ENCODE measurements at places on chromosomes 4 and X.

- peak; percentile 22 for DNase-seq
These were observed 53.9 kb upstream of the HEPH start for GRCh38 chrX:66110112-66110511.

DNA sequence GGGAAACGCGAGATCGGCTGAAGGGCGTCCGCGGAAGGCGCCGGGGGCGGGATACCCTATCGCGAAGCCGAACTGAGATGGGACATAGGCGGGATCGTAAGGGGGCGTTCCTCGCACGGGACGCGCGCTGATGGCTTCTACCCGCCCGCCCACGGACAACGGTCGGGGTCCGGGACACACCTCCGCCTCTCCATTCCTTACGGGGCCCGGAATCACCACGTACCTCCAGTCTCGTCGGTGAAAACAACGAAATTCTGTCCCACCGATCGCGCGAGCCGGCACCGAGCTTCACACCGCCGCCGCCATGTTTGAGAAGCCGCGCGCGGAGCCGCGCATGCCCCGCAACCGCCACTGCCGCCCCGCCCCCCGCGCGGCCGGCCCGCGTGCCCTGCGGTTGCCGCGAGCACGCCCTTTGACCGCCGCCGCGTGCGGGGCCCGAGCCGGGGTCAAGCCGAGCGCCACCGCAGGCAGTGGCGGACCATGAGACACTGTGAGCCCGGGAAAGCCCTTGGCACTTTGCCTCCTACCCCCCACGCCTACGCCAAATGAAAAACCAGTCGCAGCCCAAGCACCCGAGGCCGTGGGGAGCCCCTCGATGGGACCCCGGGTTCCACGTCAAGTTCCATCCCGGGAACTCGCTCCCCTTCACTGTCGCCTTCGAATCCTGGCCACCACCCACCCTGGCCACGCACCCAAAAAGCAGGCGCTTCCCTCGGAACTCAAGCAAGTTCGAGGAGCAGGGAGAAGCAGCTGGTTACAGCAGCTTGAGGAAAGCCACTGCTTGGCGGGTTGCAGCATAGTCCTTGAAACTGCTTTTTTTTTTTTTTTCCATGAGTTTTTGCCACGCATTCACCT, at the start of gene SCML2:
TSS of gene SCML2 (minus strand) at position 320 of the 855 bp plus-strand sequence. CDS start 20,617 bp downstream, outside the sequence.
- DNase-seq = peak; percentile 32

GRCh38 chr4:20506827-20507226, 193.4 kb upstream of the PACRGL start:
- DNase-seq = peak; percentile 86

- no peak for DNase-seq
These were observed 633.7 kb upstream of the HTR2C start for GRCh38 chrX:113950081-113950678.

DNA sequence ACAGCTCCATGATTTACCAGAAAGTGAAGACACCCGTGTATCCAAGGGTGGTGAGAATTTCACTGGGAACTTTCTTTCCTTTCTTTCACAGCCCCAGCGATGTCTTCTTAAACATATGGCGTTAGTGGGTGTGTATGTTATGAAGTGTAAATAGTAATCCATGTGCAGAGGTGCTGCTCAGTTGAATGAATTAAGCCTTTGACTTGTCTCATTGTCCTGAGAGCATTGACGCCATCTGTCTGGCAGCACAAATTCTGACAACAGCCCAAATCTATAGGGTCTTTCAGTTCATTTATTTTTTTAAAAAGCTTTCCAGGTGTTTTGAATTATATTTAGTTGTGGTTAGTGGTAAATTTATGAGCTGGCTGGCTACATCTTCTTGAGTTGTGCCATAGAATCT, 69.4 kb downstream of the CLCN5 start:
- DNase-seq = no peak

DNA sequence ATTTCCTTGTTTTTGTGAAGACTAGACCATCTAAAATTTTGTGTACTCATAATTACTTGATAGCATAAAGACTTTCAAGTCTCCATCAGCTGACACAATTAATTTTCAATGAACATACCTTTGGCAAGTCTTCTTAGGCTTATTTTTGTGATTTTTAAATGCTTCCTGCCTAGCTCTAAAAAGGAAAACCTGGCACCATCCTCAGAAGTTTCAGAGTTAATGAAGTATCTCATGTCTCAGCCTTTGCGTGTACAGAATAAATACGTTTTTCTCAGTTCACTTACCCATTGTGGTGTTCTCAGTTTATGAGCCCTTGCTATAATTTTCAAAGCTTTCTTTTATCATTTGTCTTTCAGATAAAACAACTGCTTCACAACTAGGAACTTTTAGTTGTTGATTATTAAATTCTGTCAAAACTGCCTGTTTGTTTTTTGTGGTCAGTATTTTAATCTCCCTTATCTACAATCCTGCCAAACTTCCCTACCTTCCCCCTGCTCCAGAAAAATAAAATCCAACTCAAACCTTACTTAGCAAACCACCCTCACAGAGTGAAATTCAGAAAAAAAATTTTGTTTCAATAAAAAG, 21.6 kb downstream of the ADD1 start:
- DNase-seq = no peak

DNA sequence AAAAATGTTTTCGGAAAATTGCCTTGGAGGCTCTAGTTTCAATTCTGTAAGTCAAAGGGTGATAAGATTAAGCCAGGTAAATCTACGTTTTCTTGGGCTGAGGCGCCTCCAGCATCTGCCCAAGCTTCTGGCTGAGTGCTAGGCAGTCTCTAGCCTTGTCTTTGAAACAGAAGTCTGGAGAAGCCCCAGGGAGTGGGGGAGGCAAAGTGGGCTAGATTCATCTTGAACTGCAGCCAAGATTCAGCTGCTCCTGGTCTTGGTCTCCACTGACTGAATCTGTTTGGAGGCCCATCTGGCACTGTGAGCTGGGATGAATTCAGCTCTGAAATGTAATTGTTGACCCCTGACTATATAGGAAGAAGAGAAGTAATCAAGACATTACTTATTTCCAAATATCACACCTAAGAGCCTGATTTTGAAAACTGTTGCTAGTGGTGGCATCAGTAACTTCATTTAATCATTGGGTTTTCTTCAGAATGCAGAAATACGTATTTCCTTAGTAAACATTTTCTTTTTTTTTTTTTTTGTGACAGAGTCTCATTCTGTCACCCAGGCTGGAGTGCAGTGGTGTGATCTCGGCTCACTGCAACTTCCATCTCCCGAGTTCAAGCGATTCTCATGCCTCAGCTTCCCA, 187.3 kb upstream of the LEF1 start:
- DNase-seq = no peak

DNA sequence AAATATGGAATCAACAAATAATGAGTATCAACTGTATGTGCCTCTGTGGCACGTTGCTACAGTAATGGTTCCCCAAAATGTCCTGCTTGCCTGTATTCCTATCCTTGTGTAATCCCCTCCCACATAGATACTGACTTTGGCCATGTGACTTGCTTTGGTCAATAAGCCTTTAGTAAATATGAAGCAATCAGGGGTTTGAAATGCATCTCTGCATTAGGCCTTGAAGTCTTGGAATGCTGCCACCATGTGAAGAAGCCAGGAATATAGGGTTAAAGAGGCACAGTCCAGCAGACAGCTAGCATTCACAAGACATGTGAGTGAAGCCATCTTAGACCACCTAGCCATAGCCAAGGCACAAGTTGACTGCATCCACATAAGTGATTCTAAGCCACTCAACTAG, 190.9 kb downstream of the GABRB1 start:
- DNase-seq = no peak

GRCh38 chr4:118327554-118328241, 25.1 kb downstream of the PRSS12 start:
- peak; percentile 86 for DNase-seq

DNA sequence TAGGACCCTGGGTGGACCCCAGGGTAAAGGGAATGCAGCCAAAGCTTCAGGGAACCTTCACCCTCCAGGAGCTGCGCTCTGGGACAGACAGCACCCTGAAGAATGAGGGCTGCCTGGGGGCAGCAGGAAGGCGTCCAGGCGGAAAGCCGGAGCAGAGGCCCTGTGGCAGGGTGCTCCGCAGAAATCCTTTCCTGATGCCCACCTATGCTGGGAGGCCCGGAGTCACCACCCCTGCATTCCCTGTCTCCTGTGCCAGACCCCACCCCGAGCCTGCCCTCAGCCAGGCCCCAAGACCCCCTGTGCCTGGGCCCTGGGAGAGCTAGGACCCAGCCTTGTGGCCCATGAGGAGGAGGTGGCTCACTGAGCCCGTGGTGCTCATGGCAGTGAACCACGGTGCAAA, 1.3 kb upstream of the DGKQ start:
- no peak for DNase-seq

DNA sequence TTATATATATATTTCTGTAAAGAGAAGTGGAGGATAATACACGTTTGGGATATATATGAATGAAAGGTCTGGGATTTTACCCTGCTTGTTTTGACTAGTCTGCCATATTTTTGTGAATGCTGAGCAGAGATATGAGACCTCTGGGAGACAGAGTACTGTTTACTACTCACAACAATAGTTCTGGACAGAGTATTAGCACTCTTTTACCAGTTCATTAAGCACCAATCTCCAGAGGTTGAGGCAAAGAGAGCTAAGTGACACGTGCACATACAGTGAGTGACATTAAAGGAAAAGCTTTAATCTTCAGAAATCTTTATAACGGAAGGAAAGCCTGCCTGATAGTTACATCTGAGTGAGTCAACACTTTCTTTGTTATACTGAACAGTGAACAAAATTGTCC, 1452.7 kb upstream of the TENM3 start:
- DNase-seq = no peak

DNA sequence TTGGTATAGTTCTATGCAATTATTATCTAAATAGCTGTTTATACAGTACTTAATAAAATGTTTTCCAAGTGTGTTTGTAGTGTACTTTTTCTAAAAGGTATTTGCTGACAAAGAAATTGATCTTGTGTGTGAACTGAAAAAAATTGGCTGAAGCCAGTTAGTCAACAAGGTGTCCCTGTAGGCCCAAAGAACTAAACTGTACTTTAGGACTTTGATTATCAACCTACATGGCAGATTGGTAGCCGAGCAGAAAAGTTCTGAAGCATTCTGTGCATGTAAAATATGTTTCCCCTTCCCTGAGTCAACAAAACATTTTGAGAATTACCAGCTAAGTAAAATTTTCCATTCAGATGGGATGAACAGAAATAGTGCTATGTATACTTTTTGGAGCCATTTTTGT, 21.0 kb downstream of the ADH5 start:
- no peak for DNase-seq

DNA sequence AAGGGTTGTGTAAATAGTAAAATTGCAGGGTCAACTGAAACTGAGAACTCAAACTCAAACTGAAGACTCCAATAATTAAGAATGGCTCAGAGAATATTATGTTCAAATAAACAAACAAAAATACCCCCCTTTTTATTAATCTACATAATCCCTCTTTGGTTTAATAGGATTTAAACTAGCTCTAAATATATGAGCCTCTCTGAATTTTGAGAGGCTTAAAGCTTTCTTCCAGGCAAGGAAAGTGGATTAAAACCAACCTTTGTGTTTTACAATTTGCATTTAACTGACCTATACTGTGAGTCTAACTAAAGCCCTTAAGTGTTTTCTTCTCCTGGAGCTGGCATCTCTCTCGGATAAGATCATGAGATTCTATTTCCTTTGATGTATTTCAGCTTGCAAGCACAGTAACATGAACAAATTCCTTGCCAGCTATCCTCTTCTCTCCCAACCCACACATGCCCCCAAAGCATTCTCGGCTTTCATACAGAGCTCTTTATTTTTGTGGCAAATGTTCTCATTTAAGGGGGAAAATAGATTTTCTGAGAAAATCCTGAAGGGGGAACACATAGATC, 1310.8 kb upstream of the AGA start:
- no peak for DNase-seq

GRCh38 chr4:109985993-109986974, 73.6 kb downstream of the EGF start:
- DNase-seq = peak; percentile 74

DNA sequence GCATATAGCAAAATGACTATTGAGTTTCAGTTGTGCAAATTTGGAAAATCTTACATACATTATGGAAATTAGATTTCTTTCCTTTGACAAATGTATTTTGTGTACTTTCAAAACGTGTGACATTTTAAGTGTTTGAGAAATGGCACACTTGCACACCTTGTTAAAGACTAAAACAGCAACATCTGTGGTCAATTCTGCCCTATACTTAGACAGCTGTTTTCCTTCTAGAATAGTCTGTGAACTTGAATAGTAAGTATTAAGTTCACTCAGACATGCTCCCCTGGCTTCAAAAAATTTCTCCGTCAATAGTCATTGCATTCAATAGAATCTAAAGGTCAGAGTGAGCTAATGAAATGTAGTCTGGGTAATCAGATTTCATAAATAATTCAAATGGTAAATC, 21.7 kb upstream of the TBC1D9 start:
- DNase-seq = no peak

DNA sequence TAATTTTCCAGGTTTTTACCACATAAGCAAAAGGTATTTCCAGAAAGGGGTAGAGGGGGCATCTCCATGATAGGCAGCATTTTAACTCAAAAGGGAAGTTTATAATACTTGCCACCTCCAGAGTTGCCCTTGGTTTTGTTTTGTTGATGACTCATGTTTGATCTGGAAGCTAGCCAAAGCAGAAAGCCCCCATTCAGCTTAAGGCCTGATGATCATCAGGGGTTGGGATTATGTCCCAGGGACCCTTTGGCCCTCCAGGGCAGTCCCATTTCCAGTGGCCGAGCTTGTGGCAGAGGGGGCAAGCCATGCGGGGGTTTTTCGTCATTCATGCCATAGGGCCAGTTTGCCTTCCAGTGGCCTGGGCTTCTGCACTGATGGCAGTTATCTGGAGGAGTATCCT, 143.0 kb upstream of the PLAC1 start:
- no peak for DNase-seq

DNA sequence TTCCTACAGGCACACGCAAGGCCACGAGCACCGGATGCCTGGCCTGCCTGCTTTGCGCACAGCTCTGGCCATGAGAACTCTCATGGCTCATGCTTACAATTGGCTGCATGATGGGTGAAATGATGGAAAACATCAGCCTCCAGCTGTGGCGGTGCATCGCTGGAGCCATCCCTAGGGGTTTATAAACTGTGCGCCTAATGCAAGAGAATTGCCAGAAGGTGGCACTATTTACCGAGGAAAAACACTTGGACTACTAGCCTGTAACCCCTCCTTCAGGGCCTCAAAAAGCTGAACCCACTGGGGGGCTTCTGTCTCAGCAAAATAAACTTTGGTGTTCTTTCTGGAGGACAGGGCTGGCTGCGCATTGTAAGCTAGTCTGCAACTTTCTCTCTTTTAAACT, 51.9 kb downstream of the PHKA2 start:
- peak; percentile 14 for DNase-seq

Measured in AG10803 (cell line).